ENCODE measurements at places on chromosomes 3 and 15.

GRCh38 chr3:50520849-50521248, 17.4 kb upstream of the CACNA2D2 start:
- H3K27me3 ChIP-seq = peaks cover 12% of the 10 kb centered on the region
- no peaks in the 10 kb centered on the region for H3K36me3 ChIP-seq
- DNase-seq = no peak
- no peak overlapping the region for H3K4me3 ChIP-seq
- H3K27ac ChIP-seq = peak overlapping the region; percentile 7
- H3K4me1 ChIP-seq = peaks cover 79% of the 10 kb centered on the region

GRCh38 chr3:143786219-143787191, 61.8 kb downstream of the SLC9A9 start:
- no peak for DNase-seq
- H3K4me1 ChIP-seq = peaks cover 36% of the 10 kb centered on the region
- H3K36me3 ChIP-seq = 0 out of 2 replicates have a peak, but pooled peaks cover 3% of the 10 kb centered on the region
- H3K4me3 ChIP-seq = no peak overlapping the region
- no peaks in the 10 kb centered on the region for H3K27me3 ChIP-seq

DNA sequence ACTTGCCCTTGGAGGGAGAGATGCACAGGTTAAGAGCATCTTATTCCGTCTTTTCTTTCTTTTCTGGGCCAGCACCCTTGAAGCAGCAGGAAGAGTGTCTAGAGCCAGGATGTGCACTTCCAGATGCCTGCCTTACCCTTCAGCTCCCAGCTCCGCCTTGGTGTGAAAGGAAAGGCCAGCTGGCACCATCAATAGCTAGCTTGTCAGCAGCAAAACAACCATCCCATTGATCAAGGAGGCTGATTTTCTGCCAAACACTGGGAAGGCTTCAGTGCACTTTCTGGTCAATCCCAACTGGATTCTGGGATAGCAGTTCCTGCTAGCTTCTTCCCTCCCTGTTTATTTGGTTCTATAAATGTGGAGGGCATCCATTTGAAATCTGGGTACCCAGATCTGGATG, 110.9 kb upstream of the GALNT15 start:
- no peak for DNase-seq
- no peak overlapping the region for H3K27ac ChIP-seq
- no peaks in the 10 kb centered on the region for H3K4me1 ChIP-seq
- no peak overlapping the region for H3K4me3 ChIP-seq
- H3K27me3 ChIP-seq = peaks cover 4% of the 10 kb centered on the region

DNA sequence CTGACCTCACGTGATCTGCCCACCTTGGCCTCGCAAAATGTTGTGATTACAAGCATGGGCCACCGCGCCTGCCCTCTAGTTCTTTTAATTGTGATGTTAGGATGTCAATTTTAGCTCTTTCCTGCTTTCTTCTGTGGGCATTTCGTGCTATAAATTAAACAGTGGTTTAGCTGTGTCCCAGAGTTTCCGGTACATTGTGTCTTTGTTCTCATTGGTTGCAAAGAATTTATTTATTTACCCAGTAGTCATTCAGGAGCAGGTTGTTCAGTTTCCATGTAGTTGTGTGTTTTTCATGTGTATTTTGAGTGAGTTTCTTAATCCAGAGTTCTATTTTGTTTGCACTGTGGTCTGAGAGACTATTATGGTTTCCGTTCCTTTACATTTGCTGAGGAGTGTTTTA, 30.1 kb downstream of the MYRIP start:
- no peaks in the 10 kb centered on the region for H3K27me3 ChIP-seq
- H3K4me3 ChIP-seq = no peak overlapping the region
- DNase-seq = no peak
- H3K27ac ChIP-seq = no peak overlapping the region
- H3K36me3 ChIP-seq = no peaks in the 10 kb centered on the region
- no peaks in the 10 kb centered on the region for H3K4me1 ChIP-seq

DNA sequence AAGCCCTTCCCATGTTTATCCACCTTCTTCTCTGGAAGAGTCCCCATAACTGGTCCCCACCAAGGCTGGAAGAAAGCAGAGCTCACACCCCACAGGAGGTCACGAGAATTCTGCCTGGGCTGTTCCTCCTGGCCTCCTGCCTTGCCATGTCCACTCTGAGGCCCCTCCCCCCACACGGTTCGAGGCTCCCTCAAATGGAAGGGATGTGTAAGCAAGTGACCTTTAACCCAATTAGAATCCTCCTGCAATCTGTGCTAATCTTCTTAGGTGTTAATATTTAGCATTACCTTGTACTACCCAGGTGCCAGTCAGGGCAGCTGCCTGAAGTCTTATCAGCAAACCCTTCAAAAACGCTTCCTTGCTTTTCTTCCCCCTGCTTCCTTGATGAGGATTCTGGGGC, 32.4 kb upstream of the DYNC1LI1 start:
- H3K4me3 ChIP-seq = no peak overlapping the region
- no peak overlapping the region for H3K27ac ChIP-seq
- H3K36me3 ChIP-seq = no peaks in the 10 kb centered on the region
- peaks cover 13% of the 10 kb centered on the region for H3K4me1 ChIP-seq

Data from WTC11 (cell line).